ENCODE measurements at places on chromosomes 4 and X.

DNA sequence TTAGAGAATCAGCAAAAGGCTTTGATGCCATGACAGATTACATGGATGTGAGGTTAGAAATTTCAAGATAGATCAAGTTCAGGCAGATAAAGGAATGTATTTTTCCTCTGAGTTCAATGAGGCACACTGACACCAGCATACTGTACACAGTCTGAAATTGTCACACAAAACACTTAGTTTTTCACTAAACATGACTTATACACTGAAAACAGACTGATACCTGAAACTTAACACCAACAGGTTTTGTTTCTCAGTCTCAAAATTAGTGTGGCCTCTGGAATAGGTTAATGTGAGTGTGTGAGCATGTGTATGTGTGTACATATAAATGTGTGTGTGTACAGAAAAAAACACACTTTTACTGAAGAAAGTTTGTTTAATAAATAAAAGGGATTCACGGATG lies 129.9 kb upstream of the SLITRK2 start:
- no peak for DNase-seq

GRCh38 chrX:136754651-136755050 lies 26.1 kb downstream of the ARHGEF6 start:
- no peak for DNase-seq

- no peak for DNase-seq
These were observed 57.2 kb downstream of the AFF1 start for GRCh38 chr4:86991994-86992393.

GRCh38 chr4:13181681-13182080 lies 302.5 kb downstream of the RAB28 start:
- no peak for DNase-seq

DNA sequence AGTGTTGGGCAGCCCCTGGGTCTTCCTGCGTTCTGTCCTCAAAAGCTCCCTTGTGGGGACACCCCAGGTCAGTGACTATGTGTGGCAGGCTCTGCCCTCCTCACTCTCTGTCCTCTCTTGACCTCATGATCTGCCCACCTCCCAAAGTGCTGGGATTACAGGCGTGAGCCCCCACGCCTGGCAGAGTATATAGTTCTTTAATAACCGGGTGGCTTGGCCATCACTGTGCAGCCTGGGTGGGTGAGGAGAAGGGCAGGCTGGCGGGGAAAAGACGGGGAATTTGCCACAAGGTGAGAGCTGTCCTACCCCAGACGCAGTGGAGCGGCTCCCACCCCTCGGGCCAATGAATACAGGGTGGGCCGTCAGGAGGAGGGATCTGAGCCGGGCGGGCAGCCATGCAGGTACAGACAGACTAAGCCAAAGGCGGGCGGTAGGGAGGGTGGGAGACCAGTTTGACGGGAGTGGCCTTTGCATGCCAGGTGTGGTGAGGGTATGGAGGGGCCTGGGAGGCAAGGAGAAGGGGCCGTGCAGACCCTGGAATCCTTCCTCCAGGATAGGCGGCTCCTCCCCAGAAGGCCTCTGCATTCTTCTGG lies 2.5 kb downstream of the SH3BP2 start:
- no peak for DNase-seq

DNA sequence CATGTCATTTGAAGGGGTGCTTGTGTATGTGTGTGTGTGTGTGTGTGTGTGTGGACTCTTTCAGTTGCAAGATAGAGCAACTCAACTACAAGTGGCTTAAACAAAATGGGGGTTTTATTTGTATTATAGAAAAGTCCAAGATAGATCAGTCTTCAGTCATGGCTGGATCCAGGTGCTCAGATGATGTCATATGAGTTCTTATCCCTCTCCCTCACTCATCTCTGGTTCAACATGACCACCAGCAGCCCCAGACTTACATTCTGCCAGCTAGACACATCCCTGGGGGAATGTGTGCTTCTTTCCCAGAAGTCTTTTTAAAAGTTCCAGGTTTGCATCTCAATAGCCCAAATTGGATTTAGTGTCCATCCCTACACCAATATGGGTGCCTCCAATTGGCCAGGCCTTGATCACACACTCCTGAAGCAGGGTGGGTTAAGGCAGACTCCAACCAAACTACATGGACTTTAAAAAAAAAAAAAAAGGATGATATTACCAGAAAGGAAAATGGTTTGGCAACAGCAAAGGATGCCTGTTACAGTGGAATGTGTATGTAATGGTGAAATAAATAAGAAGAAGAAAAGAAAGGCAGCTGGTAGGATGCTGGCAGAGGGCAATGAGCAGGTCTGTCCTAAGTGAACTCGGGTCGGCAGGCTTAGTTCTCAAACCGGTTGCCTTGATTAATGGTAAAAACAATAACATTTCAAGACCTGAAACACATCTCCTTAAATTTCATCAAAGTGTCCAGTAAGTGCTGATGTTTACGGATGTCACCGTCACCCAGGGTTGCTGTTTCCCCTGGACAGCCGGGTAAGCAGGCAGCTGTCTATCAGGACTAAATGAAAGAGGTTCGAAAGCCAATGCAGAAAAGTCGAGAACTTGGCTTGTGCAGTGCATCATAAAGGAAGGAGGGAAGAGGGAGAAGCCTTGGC lies 107.7 kb downstream of the SMIM20 start:
- no peak for DNase-seq

- no peak for DNase-seq
These were observed 518.2 kb upstream of the HTR2C start for GRCh38 chrX:114065577-114066223.

GRCh38 chr4:39620551-39621313 lies 17.9 kb downstream of the SMIM14 start:
- DNase-seq, result no peak

GRCh38 chr4:52641854-52642563 lies 17.1 kb downstream of the USP46 start:
- no peak for DNase-seq

DNA sequence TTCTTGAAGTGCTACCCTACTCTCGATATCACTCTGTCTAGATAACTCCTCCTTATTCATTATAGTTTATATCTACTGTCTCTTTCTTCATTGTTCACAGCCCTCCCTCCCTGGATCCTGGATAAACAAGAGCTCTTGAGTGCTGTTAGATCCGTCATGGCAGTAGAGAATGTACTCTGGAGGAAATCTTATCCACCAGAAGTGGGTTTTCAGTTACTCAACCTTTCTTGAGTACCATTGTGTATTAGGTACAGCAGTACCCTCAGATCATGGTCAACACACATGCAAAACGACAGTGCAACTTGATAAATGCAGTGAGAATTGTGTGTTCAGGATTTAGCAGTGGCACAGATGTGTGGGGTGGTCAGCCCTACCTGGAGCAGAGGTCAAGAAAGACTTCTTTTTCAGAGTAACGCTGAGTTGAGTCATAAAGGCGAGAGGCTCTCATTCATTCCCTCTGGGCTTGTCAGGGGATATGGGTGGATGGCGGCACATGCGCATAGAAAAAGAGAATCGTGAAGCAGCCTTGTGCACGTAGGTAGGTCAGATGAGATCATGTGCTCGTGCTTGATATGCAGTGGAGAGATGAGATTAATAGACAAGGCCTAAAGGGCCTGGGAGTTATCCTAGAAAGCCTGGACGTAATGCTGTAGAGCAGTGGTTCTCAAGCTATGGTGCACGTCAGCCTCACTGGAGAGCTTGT lies 89.5 kb downstream of the SNX25 start:
- no peak for DNase-seq

GRCh38 chr4:11739992-11740391 lies 311.3 kb upstream of the HS3ST1 start:
- DNase-seq, result no peak

DNA sequence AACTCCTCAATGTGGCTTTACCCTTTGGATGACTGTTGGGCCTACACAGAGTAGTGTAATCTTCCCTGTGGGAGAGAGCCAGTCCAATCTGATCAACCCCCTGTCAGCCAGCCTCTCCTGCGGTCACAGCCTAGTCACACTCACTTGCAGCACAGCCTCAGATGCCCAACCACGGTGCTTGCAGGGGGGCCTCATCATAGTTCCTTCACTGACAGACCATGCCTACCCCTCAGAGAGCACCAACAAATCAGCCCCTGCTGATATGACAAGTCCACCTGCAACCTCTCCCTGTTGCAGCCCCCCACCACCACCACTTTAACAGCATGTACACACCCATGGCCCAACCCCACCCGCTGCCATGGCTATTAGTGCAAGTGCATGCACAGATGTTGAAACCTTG lies 146.8 kb downstream of the HMGN5 start:
- DNase-seq, result no peak

DNA sequence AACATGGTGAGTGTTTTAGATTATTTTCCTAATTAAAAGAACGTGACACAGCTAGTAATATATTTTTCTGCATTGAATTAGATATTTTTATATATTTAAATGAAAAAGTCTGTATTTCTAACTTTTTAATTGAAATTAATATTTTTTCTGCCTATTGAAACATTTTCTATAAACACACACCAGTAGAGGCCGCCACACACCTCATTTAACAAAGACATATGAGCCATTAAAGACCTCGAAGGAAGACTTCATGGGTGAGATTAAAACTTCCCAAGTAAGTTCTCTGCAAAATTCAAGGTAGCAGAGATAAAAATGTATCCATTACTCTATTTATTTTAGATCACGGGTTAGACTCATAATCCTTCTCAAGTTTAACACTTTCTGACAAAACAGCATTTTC lies 8.3 kb downstream of the SLITRK2 start:
- DNase-seq, result peak; percentile 2

DNA sequence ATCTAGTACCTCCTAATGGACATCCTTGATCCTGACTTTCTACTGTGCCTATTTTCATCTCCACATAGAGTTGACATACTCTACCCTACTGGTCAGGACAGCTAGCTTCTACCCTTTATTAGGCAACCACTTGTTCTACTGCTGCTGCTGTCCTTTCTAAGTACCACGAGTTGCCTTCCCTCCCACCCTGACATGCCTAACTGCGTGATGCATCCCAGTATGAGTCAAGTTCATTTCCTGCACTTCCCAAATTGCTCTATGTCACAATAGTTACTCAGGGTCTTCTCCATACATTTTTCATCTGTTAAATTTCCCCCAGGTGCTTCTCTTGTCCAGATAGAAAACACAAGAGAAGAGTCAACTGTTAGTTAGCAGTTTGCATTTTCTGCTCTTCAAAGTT lies 133.4 kb downstream of the TBC1D19 start:
- no peak for DNase-seq

DNA sequence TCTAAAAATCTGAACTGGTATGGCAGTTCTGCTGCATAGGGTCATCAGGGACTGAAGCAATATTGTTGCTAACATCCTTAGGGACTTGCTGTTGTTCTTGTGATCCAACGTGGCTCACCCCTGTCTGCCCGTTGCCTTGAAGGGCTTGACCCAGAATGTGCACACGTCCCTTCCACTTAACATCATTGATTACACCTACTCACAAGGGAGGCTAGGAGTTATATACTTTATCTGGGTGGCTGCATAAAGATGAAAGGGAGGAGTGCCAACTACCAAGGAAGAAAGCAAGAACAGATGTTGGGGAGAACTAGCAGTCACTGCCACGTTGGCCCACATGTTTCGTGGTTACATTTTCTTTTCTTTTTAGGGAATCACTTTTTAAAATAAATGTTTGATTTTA lies 34.0 kb downstream of the SLC9A6 start:
- DNase-seq, result no peak

GRCh38 chr4:58935332-58935731 lies 1825.1 kb upstream of the IGFBP7 start:
- DNase-seq, result no peak

DNA sequence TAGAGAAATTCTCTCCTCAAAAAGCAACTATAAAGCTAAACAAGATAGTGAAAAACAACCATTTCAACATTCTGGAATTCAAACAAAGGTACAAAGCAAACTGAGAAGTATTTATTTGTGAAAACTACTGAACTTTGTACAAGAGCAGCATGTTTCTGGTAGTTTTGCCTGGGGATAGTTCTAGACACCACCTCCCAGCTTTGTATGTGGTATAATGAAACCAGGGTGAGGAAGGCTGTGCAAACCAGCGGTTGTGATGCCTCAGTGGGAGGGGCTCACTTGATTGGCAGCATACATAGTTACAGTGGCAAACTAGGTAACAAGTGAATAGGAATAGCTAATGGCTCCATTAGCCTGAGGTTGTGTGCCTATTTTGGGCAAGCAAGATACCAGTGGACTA lies 18.6 kb upstream of the FRMD7 start:
- no peak for DNase-seq

GRCh38 chr4:168832763-168833575 lies 177.1 kb downstream of the CBR4 start:
- DNase-seq, result peak; percentile 42

- no peak for DNase-seq
These were observed 53.8 kb downstream of the CASP3 start for GRCh38 chr4:184595430-184595829.

DNA sequence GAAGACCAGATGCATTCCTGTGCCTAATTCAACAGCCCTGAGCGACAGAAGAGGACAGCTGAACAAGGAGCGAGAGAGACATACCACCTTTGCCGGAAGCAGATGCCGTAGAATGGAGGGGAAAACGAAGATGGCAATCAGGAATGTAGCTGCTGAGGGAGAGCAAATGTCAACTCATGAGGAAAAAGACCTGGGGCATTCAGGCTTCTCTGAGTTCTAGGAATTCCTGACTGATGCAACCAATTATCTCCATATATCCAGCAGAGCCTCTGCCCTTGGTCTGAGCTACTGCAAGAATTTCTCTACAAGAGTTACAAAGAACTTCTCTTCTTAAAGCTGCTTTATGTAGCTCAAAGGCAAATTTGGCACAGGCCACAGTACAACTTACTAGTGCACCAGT lies 40.5 kb upstream of the INPP4B start:
- no peak for DNase-seq

GRCh38 chr4:189804894-189805293 lies 135.8 kb upstream of the FRG1 start:
- DNase-seq, result no peak

GRCh38 chrX:128975745-128976144 lies 547.5 kb downstream of the SMARCA1 start:
- DNase-seq, result no peak

DNA sequence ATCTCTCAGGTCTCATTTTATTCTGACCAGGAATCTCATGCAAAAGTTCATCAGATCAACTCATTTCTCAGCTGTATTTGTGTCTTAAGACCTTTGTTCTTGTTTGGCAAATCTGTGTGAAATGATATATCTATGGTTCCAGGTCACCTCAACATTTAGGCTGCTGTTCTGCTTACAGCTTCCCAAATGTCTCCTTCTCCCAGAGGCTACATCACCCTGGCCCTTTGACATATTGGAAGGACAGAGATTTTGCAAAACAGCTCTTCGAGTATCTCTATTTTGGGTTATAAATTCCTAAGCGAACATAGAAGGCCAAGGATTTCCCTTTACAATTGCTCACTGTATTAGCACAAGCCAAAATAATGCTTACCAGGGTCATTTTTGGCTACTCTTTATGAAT lies 57.5 kb upstream of the GIMD1 start:
- DNase-seq, result no peak
